ENCODE measurements at places on chromosomes 16 and 17. TPM values are rescaled to one million over a fixed set of nuclear protein-coding genes. Genes with fewer than 3 reads are reported as not detected.

CACNG3 gene
- total RNA-seq: not detected

KRT16 gene
- not detected for total RNA-seq

RPH3AL gene
- total RNA-seq: 16.1 TPM

DNA sequence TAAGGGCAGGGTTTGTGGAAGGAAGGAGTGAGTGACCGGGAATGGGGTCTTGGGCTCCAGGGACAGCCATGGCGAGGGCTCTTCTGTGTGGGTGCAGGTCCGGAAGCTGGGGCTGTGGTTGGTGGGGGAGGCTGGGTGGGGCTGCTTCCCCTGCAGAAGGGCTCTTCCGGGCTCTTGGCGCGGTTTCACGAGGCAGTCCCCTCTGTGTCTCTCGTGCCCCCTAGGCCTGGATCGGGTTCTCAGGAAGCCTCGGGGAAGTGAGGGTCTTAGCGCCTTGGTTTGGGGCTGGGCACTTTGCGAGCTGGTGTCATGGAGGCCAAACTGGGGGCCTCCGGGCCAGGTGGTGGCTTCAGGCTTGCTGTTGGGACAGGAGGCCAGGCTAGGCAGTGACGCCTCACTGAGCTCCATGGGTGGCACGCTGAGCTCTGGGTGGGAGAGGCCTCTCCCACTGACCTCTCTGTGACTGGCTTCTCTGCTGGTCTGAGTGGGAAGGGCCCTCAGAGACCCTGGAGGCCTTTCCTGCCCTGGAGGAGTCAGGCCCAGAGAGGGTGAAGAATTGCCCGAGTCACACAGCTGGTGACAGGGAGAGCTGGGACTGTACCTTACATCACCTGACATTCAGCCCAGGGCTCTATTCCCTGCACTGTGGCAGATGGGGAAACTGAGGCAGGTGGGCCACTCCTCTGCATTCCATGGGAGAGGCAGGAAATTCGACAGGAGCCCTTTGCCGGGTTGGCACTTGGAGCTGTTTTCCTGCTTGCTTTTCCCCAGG is 8.2 kb downstream of the ADCY7 start:
- no peak for DNase-seq

DNA sequence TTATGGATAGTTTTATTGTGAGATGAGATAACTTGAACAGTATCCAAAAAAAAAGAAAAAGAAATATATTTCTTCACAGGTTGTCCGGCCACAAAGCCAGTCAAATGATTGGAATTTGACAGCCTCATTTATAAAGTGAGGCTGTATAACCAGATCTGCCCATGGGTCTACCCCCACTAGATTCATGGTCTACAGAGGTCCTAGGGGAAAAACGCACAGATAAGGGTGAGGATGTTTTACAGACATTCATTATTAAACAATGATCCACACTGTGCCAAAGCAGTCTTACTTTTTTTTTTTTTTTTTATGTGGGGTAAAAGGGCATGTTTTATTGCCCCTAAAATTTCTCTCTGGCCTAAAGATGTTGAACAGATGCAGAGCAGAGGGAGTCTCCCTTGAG is 1503.0 kb upstream of the CDH8 start:
- DNase-seq: no peak

- DNase-seq: no peak
Observed at GRCh38 chr17:45841883-45842525, 2.7 kb upstream of the SPPL2C start.
